ENCODE measurements at places on chromosomes 4 and X.

DNA sequence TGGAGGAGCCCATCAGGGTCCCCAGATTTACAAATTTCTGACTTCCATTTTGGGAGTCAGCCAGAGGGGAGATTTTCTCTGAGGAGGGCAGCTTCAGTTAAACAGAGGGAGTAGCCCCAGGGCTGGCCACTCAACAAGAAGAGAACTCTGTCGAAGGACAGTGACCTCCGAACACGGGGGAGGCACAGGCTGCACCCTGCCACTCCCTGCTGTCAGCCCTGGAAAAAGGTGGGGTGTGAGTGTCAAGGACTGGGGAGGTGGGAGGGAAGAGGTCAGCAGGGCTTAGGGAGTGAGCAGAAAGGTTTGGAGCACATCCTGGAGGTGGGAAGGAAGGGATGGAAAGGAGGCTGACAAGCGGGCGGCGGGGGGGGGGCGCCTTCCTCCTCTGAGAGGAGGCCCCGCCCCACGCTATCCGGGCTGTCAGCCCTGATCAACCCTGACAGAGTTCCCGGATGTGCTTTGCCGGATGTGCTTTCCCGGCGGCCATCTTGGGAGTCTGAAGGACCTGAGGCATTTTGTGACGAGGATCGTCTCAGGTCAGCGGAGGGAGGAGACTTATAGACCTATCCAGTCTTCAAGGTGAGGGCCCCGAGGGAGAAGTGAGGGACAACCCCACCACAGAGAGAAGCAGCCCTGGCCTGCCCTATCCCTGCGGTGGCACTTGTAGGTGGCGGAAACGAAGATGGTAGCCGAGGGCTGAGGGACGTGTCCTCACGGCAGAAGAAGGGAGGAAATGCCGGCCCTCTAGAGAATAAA, at the start of gene MAGEC1:
Gene MAGEC1, plus strand, starts transcription at position 495 of the 756 bp plus-strand sequence. CDS start 1,179 bp downstream, outside the sequence.
- no peak for DNase-seq

GRCh38 chr4:168480931-168481611, 779 bp upstream of the DDX60L start:
- DNase-seq = no peak

DNA sequence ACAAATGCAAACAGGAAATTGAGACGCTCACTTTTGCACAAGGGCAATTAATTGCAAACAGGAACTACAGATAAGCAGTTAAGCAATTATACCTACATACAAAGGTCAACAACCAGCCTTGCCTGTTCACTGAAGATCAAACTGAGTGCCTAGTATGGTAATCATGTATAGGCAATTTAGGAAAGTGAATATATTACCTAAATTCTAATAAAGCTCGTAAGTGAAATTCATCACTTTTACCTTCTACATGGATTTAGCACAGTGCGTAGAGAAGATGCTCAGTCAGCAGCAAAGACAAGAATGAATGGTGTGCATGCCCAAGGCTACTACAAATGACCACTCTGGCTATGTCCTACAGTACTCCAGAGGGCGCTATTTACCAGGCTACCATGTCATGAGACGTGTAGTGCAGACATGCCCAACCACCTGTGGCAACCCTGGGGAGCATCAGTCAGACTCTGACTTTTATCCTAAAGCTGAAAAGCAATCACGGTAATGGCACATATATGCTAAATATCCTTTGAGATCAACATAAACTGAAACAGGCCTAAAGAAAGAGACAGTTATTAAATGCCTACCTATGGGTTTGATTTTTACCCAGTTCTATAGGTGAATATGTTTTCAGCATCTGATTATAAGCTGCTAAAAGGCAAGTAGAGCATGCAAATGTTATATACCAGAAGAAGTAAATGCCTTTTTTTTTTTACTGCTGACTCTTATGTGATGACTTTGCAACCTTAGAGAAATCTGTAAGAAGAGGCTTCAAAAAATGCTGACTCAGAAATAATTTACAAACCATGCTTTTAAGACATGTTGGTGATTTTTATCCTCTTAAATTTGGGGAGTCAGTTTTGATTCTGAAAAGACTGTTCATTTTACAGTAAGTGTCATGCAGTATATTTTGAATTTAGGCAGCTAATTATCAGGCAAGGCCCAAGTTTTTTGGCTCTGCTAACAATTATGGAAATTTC, 178.0 kb downstream of the PPP3CA start:
- peak; percentile 65 for DNase-seq

GRCh38 chr4:159235779-159236368, 133.0 kb downstream of the RAPGEF2 start:
- no peak for DNase-seq

DNA sequence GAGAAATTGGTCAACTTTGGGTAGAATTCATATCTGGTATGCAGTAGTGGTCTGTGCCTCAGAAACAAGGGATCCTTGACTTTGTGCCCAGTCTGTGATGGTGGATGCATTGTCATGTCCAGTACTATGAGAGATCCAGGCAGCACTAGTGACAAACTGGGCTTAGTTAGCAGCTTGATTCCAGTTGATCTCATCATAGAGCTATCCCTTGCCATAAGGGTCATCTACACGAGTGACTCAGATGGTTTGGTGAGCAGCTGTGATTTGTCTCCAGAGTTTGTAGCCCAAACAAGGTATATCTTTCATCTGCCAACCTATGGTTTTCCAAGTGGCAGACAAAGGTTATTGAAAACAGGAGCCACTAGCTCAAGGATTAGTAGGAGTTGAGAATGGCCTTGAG, 298.8 kb downstream of the GBA3 start:
- no peak for DNase-seq

DNA sequence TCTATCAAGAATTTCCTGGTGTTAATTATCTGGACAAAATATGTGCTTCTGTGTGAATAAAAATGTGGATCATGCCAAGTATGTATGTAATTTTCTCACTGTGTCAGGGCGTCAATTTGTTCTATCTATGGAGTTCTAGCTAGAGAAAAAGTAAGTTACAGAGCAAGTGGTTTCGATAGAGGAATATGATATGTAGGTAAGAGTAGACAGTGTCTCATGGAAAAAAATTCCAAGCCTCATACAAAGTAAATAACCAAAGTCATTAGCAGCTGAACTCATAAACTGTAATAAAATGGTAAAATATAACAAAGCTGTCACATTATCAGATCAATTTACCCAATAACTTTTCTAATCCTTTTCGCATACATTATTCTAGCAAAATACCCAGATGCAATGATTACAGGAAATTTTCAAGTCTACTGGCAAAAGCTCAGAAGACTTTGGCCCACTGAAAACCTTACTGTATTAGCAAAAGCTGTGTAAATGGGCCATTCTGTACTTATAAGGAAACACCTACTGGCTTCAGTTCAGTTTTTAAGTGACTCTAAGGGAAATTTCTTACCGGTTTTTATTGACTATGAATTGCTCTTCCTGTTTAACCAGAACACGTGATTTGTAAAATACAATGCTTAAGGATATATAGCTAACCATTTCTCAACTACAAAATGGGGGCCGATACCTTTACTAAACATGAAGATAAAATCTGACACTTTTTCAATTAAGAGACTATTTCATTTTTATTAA, 121.0 kb upstream of the ARSJ start:
- DNase-seq = no peak

- DNase-seq = no peak
Measured at GRCh38 chr4:150482581-150482980, 99.4 kb upstream of the MAB21L2 start.

DNA sequence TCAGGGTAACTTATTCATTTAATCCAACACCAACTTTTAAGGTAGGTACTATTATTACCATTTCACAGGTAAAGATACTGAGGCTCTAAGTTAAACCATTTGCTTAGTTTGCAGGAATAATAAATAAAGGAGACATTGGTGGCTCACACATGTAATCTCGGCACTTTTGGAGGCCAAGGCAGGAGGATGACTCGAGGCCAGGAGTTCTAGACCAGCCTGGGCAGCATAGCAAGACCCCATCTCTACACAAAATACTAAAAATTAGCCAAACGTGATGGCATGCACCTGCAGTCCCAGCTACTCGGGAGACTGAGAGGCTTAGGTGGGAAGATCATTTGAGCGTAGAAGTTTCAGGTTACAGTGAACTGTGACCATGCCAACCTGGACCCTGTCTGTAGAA, 37.7 kb downstream of the SULT1E1 start:
- no peak for DNase-seq

DNA sequence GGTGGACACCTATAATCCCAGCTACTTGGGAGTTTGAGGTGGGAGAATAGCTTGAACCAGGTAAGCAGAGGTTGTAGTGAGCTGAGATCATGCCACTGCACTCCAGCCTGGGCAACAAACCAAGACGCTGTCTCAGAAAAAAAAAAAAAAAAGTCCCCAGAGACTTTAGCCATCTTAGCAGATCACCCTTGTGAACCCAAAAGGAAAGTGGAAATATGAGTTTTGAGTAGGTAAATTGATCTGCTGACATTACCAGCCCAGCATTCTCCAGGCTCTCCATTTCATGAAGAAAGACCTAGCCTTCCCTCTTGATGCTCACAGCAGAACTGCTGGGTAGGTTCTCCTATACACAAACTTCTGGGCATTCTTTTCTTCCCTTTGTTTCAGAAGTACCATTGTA, 24.5 kb upstream of the HNRNPD start:
- no peak for DNase-seq

- DNase-seq = no peak
Measured at GRCh38 chr4:34181891-34182290, 2062.4 kb downstream of the ARAP2 start.

GRCh38 chr4:109748114-109748513, 18.2 kb upstream of the PLA2G12A start:
- DNase-seq = no peak

- no peak for DNase-seq
Measured at GRCh38 chr4:19969492-19969891, 282.2 kb upstream of the SLIT2 start.

- no peak for DNase-seq
Measured at GRCh38 chrX:24002167-24002566, 24.8 kb downstream of the KLHL15 start.

DNA sequence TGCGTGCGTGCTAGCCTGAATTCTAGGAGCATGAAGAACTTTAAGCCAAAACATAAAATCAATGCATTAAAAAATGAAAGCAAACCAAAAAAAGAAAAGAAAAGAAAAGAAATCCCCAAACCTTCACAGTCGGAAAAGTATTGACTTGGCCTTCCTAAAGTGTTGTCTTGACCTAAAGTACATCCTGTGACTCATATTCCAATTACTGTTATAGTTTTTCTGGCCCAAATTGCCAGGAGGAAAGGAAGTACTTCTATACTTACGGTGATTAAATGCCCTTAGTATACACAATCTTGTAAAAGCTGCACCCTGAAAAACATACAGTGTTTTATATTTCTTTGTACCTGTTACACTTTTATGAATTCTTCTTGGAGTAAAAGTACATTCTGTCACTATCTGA, 512.8 kb downstream of the ANKRD50 start:
- DNase-seq = no peak

DNA sequence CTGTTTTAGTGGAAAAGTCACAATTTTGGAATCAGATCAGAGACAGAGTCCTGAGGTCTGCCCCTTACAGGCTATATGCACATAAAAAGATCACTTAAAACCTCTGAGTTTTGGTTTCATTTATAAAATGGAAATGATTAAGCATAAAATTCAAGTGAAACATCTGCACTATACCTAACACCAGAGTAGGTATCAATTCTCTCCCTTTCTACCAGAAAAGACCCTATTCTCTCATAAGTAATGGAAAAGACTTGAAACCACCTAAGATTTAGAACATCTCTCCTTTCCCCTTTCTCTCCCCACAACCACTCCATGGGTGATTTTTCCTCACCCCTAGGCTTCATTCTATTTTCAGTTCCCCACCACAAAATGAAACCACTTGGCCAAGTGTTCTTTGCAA, 907 bp downstream of the LHFPL1 start:
- DNase-seq = no peak

DNA sequence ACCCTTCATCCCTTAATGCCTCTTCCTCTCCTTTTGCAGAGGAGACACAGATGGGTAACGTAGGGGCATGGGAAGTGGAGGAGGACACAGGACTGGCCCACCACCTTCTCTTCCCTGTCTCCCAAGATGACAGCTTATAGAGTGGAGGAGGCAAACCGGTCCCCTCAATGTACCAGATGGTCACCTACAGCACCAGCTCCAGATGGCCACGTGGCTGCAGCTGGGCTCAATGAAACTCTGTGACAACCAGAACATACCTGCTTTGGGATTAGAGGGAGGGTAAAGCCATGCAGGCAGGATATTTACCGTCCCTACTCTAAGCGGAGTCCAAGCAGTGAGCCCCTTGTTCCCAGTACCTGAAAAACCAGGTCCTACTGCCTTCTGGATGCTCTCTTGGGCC, 7.5 kb upstream of the KLHL15 start:
- DNase-seq = no peak

- no peak for DNase-seq
Measured at GRCh38 chr4:140568507-140569306, at the start of gene UCP1. Gene UCP1, minus strand, starts transcription at chr4:140568961. Its CDS starts 232 bp downstream, at chr4:140568729.

DNA sequence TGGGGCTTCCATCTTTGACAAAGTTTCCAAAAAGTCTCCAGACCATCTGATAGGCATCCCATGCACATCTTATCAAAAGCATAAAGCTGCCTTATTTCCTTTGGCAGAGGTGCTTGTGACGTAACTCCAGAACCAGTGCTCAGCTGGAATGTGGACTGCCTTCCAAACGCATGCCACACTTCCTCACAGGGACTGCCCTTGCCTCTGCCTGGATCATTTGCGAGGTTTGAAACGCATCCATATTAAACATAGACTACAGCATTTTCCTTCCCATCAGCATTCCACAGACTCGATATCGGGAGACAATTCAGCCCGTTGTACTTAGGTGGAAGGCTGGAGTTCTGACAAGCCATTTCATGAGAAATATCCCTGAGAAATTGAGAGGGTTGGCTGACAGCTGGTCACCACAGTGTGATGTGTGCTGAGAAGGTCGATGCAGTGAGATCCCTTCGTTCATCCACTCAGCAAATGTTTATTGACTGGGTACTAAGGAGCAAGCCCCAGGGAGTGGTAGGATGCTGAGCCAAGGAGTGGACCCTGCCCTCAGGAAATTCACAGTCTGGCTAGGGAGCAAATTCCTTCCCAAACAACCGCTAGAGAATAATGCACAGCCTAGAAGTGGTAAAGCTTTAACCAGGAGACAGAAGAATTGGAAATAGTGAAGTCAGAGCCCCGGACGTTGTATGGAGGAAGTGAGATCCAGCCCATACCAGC, 376.0 kb downstream of the BCOR start:
- no peak for DNase-seq

- no peak for DNase-seq
Measured at GRCh38 chrX:65926095-65927019, 113.5 kb downstream of the VSIG4 start.

GRCh38 chr4:107376293-107376692, 340.2 kb upstream of the DKK2 start:
- DNase-seq = no peak

DNA sequence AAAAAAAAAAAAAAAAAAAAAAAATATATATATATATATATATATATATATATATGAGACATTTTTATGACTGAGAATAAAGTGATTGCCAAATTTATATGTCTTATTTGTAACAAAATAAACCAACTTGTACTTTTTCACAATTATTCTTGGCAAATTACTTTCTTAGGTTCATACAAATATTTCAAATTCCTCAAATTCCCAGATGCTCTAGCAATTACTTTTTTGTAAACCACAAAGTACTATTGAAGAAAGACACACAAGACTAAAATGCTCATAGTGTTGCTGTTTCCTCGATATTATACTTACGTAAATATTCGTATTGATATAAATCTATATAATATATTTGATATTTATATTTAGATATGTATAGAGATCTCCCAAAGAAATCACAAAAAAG, 390.0 kb downstream of the FAT4 start:
- DNase-seq = no peak

GRCh38 chr4:113835005-113835404, 73.5 kb upstream of the CAMK2D start:
- DNase-seq = no peak
